ENCODE measurements at places on chromosomes 4 and X.

GRCh38 chr4:145481164-145481941 is at the start of gene SMAD1:
Gene SMAD1, plus strand, starts transcription at chr4:145481853. Its CDS starts 32,761 bp downstream, at chr4:145514614.
- no peak for DNase-seq

- no peak for DNase-seq
These were observed 83.0 kb downstream of the SYTL5 start for GRCh38 chrX:38089173-38089982.

- no peak for DNase-seq
These were observed 2302.5 kb downstream of the ARAP2 start for GRCh38 chr4:33941854-33942253.

GRCh38 chr4:153620352-153620751 is 63.7 kb upstream of the TLR2 start:
- no peak for DNase-seq

DNA sequence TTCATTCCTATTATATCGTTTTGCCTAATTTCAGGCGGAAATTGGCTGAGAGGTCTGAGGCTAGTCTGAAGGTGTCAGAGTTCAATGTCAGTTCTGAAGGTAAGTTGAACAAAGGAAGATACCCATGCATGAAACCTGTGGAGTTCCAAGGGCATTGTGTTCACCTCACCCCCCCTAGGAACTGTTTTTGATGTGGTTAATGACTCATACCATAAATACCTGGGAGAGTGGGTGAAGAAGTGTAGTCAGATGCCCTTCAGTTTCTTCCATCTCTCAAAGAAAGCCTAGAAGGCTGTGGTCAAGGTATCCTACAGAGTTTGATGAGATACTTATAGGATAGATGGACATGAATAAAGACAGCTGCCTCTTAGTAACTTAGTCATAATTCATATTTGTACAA is 2.7 kb downstream of the UTP14A start:
- no peak for DNase-seq

DNA sequence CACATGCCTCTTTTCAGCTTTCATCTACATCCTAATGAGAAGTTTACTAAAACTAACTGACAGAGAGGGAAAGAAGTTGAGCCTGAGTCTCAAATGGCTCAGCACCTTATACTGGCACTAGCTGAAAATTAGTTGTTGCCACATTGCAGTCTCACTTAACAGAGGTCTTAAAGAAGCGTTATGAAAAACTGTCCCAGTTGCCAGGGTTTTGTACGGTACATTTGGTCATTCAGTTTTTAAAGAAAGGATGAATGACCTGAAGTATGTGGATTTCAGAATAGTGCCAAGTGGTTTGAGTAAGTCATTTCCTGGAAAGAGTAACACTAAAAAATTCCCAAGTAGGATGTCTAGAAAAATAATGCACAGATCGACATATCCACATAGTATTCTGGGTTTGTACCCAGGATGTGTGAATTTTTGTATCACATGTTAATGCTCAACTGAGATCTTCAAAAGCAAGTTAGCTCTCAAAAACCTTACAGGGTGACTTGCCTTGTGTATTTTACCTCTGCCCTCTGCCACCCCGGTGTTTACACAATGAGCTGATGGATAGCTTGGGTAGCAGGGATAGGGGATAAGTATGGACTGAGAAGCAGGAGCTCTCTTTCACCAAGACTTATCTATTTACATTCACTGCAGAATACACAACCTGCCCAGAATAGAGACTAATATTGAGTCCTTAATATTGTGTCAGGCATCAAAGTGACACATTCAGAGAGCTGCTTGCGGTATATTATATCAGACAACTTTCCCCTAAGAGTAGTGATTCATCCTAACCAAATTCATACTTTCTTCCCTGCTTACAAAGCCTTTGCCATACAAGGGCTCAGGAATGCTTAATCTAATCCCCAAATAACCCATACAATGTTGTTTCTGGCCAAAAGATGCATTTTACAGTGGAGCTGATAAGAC is 1075.7 kb upstream of the PABPC4L start:
- no peak for DNase-seq

GRCh38 chrX:131617182-131617581 is 73.3 kb downstream of the OR13H1 start:
- no peak for DNase-seq

- no peak for DNase-seq
These were observed 77.1 kb upstream of the SLC4A4 start for GRCh38 chr4:71261633-71262121.

- no peak for DNase-seq
These were observed 16.2 kb downstream of the NKX6-1 start for GRCh38 chr4:84482564-84483563.

- DNase-seq: no peak
These were observed 384.0 kb downstream of the TMA16 start for GRCh38 chr4:163878336-163879121.

DNA sequence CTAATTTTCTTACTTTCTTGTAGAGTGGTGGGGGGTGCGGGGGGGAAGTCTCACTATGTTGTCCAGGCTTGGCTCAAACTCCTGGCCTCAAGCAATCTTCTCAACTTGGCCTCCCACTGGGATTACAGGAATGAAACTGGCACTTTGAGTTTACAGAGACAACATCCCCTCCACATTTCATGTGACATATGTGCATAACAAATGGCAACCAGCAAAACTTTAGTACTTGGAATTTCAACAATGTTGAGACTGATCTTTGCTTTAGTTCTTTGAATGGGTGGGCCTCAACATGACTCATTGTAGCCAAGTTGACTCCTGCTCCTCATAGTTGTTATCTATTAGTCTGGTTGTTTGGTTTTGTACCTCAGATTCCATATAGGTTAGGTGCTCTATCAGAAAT is 11.4 kb upstream of the FMR1 start:
- DNase-seq: no peak

DNA sequence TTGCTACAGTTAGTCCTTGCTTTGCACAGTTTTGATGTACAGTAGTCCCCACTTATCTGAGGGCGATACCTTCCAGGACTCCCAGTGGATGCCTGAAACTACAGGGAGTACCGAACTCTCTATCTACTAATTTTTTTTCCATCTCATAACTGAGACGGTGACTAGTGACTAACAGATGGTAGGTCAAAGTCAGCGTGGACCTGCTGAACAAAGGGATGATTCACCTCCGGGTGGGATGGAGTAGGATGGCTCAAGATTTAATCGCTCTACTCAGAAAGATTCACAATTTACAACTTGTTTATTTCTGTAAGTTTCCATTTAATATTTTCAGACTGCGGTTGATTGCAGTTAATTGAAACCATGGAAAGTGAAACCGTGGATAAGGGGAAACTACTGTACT is 655.8 kb downstream of the ZNF674 start:
- no peak for DNase-seq

DNA sequence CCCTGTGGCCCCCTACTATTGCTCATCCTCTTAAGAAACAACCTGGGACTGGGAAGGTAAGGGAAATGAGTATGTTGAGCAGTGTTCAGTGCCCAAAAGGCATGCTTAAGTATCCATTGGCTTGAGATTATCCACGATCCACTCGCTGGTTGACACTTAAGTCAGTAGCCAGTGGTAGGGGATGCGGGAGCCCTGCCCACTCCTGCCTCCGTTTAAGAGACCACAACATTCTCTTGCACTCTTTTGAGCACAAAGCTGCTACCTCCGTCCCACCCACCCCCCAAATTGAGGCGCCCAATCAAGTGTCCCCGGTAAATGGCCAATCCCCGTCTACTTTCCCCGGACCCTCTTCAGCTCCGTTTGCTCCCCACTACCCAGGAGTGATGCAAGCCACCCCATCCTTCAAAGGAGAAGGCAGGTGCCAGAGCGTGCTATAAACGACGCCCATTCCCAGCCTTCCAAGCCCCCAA is 25.0 kb downstream of the UTP14A start:
- DNase-seq: no peak

DNA sequence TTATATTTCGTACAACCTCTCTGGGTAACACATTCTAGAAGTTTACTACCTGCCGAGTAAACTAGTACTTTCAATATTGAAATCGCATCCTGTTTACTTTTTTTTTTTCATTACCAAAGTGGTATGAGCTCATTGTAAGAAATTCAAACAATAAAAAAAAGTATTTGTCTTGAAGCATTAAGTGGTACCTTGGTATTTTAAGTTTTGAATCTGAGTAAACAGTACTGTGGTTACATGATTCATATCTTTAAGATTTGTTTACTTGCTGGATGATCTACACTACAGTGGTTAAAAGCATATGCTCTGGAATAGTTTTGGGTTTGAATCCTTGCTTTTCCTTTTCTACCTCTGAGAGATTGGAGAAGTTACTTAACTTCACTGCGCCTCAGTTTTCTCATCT is 3.8 kb upstream of the MMGT1 start:
- no peak for DNase-seq

GRCh38 chr4:65152205-65152604 is 518.1 kb downstream of the EPHA5 start:
- DNase-seq: no peak

Data from stimulated activated CD4-positive, alpha-beta T cell treated with anti-CD3 and anti-CD28 coated beads, TNF-alpha, amount 100 ng/mL, for 1 hour (primary cell).